ENCODE measurements at places on chromosomes 11 and 22.

- no peak for DNase-seq
Observed at GRCh38 chr11:117671370-117671769, 125.6 kb downstream of the DSCAML1 start.

DNA sequence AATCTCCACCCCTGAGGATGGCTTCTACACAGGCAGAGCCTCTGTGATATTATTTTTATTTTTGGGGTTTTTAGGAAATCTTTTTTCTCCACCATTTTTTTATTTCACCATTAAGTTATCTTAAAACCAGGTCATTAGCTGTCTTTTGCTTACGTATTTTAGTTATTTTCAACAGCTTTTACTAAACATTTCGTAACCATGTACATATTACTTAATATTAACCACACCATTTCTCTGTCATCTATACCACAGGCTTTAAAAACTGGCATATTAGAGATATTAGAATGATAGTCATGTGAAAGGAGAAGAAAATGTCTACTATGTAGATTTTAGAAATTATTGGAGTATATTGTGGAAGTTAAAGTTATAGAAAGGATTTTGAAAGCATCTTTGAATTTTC lies 37.4 kb downstream of the YAP1 start:
- no peak for DNase-seq

DNA sequence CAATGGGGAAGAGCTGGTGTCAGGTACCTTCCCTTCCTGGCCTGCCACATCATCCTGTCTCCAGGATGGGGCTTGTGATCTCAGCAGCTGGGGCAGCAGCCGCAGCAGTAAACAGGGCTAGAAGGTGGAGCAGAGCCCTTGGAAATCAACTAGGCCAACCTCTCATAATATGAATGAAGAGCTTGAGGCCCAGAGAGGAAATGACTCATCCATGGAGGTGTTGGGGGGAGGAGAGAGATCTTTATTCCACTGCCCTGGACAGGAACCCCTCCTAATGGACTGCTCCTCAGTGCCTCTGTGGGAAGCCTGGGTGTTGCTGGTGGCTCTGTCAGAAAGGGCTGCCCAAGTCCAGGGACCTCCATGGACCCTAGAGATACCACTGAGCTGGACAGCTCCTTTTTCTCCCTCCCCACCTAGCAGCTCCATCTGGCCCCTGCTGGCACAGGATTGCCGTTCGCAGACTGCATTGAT lies 111.8 kb downstream of the OSBP2 start:
- no peak for DNase-seq

GRCh38 chr11:114179234-114179941 lies 116.8 kb upstream of the NNMT start:
- no peak for DNase-seq

GRCh38 chr11:43498561-43498960 lies 139.8 kb downstream of the TTC17 start:
- DNase-seq, result no peak

- no peak for DNase-seq
Observed at GRCh38 chr11:91258876-91259275, 965.7 kb upstream of the FAT3 start.

- no peak for DNase-seq
Observed at GRCh38 chr11:23948851-23949250, 548.0 kb upstream of the LUZP2 start.

GRCh38 chr11:8765294-8765693 lies 82.7 kb downstream of the RPL27A start:
- DNase-seq, result no peak

DNA sequence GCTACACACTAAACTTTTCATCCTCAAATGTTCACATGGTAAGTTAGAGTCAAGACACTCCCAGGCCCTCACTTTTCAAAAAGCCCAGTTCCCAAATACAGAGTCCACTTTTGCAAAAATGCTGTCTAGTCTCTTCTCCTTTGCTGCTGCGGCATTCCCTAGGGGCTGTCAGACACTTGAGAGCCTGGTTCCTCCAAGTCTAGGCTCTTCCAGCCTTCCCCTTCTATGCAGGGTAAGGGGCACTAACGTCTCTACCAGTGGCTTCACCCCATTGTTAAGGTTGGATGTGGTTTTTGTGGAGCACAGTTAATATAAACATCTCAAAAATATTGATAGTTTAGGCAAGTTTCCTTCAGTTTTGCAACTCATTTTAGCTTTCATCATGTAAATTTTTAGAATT lies 181.5 kb downstream of the KIF18A start:
- no peak for DNase-seq

DNA sequence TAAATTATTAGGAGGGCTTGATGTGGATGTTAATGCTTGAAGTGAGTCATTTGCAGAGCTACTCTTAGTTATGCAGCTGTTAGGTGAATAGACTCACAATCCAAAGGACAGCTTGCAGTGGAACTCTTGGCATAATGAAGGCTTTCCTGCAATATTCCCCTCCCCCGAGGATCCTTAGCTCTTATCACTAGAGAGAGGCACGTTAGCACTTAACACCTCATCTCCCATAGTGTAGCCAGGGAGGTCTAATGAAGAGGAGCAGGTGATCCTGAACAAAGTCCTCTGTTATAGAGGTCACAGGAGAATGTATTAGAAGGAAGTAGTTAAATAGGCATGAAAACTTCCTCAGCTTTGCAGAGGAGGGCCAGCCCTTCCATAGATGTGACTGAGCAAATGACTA lies 919.2 kb upstream of the FAT3 start:
- DNase-seq, result no peak
